Sigmoid colon (tissue), 7 donors: ENCODE measurements at places on chromosomes 16 and 17. TPM values are rescaled to one million over a fixed set of nuclear protein-coding genes. Genes with fewer than 3 reads are reported as not detected.
A peak's percentile ranks its signal among the peaks of the same experiment; 100 is the strongest.

The HSD17B2 gene
- total RNA-seq, result not detected

The TAOK1 gene
- 46.3 TPM for total RNA-seq

GRCh38 chr17:56142325-56142724 lies 10.9 kb upstream of the ANKFN1 start:
- no peak for DNase-seq

GRCh38 chr17:8468127-8468526 lies 32.4 kb downstream of the NDEL1 start:
- no peak for DNase-seq

DNA sequence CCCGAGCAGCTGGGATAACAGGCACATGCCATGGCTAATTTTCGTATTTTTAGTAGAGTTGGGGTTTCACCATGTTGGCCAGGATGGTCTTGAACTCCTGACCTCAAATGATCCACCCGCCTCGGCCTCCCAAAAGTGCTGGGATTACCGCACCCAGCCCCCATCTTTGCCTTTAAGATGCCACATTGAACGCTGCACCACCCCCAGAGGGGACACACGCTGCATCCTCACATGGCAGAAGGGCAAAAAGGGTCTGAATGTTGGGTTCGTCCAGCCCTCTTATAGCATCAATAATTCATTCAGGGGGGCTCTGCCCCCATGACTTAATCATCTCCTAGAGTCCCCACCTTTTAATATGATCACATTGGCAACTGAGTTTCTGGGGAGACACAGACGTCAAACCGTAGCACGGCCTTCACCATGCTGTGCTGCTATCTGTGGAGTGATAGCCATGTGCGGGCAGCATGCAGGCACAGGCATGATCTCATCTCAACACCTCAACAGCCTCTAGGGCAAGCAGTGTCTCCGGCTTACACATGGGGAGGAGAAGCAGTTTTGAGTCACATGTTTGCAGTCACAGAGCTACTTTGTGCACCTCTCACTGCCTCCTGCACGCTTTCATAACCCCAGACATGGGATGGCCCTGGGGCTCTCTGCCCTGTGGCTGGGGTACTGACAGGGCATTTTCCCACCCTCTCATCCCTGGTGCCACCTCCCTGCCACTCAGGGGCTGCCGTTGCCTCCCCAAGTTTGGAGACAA lies 30.0 kb downstream of the IL21R start:
- peak; percentile 17 for DNase-seq

The CFDP1 gene
- total RNA-seq, result 42.1 TPM

DNA sequence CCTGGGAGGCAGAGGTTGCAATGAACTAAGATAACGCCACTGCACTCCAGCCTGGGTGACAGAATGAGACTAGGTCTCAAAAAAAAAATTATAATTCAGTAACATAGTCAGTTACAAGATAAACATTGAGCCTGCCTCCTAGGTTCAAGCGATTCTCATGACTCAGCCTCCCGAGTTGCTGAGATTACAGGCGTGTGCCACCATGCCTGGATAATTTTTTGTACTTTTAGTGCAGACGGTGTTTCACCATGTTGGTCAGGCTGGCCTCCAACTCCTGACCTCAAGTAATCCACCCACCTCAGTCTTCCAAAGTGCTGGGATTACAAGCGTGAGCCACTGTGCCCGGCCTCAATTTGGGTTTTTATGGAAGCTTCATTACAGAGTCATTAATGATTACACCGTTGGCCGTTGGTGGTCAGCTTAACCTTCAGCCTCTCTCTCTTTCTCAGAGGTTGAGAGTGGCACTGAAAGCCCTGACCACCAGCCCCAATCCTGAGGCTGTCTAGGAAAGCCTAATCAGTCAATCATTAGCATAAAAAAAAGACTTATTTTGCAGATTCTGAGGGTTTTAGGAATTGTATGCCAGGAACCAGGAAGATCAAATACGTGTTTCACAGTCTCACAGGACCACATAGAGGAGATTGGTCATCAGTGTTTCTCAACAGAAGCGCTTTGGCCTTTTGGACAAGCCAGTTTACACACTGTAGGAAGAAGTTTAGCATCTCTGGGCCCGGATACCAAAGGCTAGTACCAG lies 1.3 kb upstream of the LRRC37A3 start:
- no peak for DNase-seq

GRCh38 chr17:44733753-44734152 lies 25.0 kb upstream of the ADAM11 start:
- no peak for DNase-seq

The PLA2G10 gene
- not detected for total RNA-seq

GRCh38 chr17:78227455-78227916 lies 3.9 kb upstream of the TMEM235 start:
- DNase-seq, result no peak

The GAS7 gene
- total RNA-seq, result 67.6 TPM

DNA sequence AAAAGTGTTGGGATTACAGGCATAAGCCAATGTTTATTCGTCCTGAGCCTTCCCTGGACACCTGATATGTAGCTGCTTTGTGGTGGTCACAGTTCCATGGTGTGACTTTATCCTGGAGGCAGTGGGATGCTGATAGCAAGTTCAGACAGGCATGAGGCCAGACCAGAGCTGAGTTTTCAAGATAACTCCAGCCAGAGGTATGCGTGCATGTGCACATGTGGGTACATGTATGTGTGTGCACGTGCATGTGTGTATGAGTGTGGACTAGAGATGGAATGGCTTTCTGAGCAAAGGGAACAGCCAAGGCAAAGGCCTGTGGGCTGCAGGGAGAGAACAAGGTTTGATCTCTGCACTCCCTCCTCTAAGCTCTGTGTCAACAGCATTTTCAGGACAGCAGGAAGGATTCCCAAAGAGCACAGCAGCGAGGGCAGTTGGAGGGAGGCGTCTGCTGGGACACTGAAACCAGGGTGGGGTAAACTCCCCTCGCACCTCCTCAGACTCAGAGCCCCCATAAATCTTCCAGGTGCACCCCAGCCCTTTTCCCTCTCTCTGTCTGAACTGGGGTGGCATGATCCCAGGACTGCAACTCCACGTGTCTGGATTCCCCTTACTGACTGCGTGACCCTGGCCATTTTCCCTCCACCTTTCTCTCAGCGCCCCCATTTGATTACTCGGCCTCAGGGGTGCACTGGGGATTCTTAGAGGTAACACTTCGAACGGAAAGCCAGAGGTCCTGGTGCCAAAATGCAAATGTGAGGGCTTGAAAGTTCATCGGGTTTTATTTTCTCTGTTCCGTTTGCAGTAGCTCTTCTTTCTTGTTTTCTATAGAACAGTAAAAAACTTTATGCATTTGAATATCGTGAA lies 15.3 kb downstream of the NLRC5 start:
- DNase-seq, result peak; percentile 25

DNA sequence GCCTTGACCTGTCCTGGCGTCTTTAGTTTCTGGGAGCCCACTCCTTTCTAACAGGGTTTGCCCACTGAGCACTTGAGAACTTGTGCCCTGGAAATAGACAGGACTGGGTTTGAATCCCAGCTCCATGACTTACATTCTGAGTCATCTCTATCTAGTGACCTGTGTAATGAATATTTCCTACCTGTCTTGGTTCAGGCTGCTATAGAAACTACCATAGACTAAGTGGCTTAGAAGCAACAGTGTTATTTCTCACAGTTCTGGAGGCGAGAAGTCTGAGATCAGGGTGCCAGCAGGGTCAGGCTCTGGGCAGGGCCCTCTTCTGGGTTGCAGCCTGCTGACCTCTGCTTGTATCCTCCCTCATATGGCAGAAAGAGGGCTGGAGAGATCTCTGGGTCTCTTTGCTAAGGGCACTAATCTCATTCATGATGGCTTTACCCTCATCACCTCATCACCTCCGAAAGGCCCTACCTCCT lies 110.7 kb upstream of the DHX40 start:
- DNase-seq, result no peak

DNA sequence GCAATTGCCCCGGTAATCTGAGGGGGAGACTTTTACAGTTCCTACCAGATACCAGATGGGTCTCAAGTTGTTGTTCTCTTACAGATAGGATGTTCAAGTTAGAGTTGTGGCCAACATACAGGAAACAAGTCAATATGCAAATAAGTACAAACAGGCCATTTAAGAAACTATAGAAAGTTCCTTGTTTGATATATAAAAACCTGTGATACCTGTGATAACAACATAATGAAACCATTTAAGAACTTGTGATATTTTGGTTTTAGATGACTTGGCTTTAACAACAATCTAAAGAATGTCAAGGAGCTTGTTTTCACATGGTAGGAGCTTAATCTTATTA lies 16.8 kb downstream of the CDR2 start:
- no peak for DNase-seq

GRCh38 chr16:30009085-30009862 lies 1.6 kb downstream of the DOC2A start:
- no peak for DNase-seq

- peak; percentile 66 for DNase-seq
Measured at GRCh38 chr17:74528491-74529199, 2.6 kb downstream of the CD300LB start.

The MYLK3 gene
- not detected for total RNA-seq

GRCh38 chr16:85422632-85423550 lies 190.2 kb upstream of the GSE1 start:
- peak; percentile 60 for DNase-seq

GRCh38 chr16:49964973-49965372 lies 60.1 kb upstream of the CNEP1R1 start:
- DNase-seq, result no peak

DNA sequence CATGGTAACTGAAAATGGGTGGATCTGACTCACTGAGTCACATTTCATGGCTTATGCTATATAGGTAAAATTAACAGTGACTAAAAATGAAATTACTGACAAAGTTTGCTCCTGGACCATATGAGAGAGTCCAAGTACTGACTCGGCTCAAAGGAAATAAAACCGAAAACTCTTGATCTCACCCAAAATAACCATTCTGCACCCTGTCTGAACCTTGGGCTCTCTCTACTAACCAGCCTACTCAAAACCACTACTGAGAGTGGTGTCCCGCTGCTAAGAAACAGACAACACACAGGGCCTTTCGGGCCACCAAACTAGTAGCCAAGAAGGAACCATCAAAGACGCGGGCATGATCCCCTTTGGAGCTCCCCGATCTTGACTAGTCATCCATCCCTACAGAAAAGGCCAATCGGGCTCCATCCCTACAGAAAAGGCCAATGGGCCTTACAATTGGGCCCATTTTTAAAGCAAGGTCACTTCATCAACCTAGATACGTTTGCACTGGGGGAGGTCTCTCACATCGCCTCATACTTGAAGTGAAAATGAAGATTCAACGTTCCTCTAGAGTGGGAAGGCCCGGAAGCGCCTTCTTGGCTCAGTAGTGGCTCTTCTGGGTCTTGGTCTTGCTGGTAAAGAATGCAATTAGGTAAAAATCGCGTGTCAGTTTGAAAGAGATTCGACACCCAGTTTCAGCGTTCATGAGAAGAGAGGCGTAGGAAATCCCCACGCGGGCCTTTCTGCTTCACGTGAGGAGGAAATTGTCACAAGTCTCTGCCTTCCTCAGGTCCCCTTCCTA lies 720 bp upstream of the ZPBP2 start:
- no peak for DNase-seq

- no peak for DNase-seq
Measured at GRCh38 chr16:74743668-74744299, 30.8 kb downstream of the FA2H start.

The CTRB2 gene
- not detected for total RNA-seq

DNA sequence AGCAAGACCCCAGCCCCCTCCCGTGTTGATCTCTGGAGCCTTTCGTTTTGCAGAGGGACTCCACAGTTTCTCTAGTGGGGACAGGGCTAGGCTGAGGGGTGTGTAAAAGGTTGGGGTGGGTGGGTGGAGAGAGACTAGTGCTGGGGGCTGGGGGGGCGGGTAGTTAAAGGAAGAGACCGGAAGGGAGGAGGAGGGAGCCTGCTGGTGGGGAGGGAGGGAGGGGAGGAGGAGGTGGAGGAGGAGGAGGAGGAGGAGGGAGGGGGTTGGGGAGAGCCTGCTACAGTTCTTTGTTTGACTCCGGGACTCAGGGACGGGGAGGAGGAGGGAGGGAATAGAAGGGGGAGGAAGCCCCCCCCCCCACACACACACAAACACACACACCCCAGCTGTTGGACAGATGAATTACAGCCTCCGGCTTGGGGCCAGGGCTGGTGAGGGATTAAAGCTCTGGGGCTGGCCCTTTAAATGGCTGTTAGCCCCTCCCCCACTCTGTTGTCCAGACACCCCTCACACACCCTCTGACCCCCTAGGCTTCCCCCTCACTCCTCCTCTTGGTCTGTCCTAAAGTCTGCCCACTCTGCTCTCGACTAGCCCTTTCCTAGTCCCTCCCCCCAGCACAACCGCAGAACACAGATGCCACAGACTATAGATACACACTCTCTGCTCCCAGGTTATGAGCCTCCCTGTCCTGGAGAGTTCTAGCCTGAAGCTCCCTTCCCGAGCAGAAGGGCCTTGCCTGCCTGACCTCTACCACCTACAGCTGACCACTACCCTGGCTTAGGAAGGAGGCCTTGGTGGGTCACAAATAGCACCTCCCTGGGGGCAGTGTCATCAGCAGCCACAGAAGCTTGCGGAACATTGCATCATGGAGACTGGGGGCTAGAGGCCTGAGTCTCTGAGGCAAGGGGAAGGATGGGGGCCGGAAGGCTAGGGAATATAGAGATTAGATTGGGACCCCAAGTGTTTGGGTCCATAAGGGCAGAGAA lies 4.4 kb downstream of the KDM6B start:
- peak; percentile 66 for DNase-seq

GRCh38 chr17:7248796-7249195 lies 2.7 kb downstream of the CTDNEP1 start:
- no peak for DNase-seq

DNA sequence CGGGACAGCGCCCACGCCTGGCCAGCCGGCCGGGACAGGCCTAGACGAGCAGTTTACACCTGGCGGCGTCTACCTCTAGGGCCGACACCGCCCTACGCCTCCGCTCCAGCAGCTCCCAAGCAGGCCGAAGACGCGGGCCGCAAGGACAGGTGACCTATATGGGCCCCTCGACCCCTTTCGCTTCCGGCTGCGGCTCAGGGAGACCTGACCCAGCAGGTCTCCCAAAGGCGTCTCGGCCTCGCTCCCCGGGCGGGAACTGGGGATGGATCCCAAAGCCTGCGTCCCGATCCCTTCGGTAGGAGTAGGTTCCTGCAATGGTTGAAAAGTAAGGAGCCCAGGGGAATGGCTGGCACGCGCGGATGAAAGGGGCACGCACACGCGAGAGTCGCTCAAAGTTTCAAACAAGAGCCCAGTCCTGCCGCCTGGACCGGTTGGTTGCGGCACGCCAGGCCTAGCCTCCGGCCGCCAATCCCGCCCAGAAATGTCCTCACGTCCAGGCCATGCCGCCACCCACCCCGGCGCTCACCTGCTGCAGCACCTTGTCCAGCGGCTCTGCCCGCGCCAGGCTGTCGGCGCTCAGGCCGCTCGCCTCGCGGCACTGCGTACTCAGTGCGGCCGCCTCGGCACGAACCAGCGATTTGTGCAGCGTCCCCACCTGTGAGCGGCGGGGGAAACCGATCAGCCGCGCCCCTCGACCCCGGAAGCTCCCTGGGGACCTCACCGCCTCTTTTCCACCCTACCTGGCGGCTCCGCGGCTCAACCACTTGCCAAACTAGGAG lies 630 bp downstream of the ESRP2 start:
- DNase-seq, result peak; percentile 72

The TSPAN10 gene
- total RNA-seq, result 0.36 TPM

DNA sequence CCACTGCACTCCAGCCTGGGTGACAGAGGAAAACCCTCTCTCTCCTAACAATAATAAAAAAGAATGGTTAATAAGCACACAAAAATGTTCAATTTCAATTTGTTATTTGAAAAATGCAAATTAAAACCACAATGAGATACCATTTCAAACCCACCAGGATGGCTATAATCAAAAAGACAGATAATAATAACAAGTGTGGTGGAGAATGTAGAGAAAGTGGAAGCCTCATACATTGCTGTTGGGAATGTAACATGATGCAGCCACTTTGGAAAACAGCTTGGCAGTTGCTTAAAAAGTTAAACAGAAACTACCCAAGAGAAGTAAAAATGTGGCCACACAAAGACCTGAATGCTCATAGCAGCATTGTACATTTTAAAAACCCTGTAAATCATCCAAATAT lies 51.8 kb upstream of the MAP3K14 start:
- no peak for DNase-seq

The GPR179 gene
- 0.36 TPM for total RNA-seq
